ENCODE measurements at places on chromosomes 4 and X.

GRCh38 chr4:138392751-138393308 is 150.7 kb upstream of the SLC7A11 start:
- no peak for DNase-seq

DNA sequence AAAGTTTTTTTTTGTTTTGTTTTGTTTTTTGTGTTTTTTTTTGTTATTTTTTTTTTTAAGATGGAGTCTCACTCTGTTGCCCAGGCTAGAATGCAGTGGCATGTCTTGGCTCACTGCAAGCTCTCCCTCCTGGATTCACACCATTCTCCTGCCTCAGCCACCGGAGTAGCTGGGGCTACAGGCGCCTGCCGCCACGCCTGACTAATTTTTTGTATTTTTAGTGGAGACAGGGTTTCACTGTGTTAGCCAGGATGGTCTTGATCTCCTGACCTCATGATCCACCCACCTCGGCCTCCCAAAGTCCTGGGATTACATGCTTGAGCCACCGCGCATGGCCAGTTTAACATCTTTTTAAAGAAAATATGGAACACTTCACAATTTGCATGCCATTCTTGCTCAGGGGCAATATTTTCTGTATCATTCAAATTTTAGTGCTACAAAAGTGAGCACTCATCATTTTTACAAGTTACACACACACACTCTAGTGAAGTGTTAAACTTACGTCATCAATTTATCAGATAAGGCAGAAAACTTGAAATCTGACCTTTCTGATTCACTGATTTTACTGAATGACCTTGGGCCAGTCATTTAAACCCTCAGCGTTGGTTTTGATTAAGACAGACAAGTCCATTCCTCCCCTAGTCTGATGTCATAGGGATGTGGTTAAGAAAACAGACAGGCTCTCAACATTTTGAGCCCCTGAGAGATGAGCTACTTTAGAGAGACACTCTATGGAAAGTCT is 61.2 kb downstream of the TRIM2 start:
- DNase-seq = no peak

- DNase-seq = no peak
Measured at GRCh38 chrX:36348509-36348908, 429.0 kb downstream of the CFAP47 start.

DNA sequence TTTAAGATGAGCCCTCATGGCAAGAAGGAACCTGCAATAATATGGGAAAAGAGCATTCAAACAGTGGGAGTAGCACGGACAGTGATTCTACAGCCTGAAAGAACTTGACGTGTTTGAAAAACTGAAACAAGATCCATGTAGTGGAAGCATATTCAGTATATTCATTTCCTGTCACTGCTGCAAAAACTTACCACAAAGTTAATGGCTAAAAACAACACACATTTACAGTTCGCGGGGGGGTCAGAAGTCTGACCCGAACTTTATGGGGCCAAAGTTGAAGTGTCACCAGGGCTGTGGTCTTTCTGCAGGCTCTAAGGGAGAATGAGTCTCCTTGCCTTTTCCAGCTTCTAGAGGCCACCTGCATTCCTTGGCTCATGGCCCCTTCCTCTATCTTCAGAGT is 52.6 kb upstream of the ARX start:
- DNase-seq = no peak

GRCh38 chr4:104099141-104099540 is 379.4 kb upstream of the TACR3 start:
- no peak for DNase-seq

DNA sequence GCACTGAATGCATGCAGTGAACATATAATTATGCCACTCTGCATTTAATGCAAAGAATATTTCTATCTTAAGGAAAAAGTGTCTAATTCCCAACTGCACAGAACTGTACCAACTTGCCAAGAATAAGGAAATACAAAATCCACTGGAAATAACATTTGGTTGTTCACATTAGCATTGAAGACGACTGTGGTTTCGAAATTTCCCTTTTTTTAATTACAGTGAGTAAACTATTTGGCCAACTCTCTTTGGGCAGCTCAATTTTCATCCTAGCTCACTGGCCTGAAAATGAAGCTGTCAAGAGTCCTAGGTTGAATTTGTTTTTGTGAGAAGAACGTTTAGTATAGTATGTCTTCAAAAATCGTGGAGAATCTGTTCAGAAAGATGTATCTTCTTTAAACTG is 81.6 kb upstream of the MID1 start:
- no peak for DNase-seq

DNA sequence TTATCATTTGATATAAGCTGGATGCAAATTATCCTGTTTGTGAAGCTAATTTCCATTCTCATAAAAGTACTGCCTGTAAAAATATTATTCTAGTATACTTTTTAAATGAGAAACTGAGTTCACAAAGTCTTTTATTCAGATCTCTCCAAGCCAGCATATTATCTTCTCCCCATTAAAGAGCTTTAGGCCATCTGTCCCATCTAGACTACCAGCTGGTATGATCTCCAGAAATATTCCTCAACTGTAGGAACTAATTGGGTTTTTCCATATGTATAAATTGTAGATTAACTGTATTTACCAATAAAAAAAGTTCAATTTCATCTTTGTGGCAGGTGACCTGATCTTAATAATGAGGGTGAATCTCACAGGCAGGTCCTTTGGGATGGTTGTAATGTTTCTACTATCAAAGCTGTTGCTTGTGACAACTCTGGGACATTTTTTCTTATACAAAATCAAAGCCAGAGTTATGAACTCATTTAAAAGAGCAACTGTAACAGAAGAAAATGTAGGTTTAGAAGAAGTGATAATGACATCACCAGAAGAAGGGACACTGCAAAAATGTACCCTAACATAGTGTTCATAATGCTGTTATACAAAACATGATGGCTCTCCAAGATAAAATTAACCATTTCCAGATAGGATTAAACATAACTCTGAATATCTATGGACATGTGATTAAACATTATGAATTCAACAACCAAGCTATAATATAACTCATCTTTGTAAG is 132.8 kb downstream of the KCNIP4 start:
- no peak for DNase-seq

GRCh38 chr4:52105276-52105675 is 54.2 kb downstream of the SPATA18 start:
- DNase-seq = no peak

DNA sequence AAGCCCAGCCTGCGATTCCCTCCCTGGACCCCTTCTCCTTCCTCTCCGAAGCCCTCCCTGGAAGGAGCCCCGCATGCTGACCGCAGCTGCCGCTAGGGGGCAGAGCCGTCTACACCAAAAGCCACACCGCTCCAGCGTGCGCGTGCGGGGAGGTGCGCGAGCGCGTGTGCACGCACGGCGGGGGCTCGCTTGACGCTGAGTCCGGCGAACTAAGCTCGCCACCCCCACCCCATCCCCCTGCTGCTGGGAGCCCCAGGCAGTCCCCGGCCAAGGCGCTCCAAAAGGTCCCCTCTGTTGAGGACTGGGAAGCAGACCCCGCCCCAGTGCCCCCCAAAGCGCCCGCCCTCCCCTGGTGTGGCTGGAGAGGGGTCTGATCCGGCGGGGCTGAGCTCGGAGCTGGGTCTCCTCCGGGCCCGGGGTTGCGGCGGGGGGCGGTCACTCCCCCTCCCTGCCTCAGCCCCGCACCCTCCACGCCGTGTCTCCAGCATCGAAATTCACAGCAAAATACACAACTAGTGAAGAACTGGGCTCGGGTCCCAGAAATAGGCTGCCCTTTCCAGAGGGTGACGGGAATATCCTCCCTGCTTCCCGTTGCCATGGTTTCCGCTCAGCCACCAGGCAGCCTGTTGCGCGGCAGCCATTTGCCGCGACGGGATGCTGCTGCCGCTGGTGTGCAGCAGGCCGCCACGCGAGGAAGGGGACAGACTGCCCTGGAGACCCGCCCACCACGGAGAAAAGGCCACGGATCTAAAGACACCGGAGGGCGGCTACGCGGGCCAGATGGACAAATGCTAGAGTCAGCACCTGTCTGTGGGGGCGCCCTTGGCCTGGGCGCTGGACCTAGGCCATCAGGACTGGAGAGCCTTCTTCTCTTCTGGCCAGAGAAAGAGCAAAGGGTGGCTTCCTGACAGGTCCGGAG is 11.2 kb upstream of the CCNQ start:
- peak; percentile 24 for DNase-seq

- DNase-seq = no peak
Measured at GRCh38 chr4:61997831-61998230, 797.7 kb downstream of the ADGRL3 start.

DNA sequence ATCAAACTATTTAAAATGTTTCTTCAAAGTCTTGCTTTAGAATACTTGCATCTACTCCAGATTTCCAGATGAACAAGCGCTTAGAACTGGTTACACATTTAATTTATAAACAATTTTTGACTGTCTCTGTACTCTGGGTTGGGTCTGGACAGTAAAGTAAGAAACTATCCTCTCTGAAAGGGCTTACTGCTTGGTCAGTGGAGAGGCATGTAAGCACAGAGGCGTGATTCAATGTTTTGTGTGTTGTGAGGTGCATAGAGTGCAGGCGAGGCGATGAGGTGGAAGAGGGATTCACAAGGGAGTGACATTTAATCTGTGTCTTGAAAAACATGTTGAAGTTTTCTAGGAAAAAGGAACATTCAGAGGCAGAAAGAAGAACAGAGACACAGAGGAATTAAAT is 231.4 kb downstream of the VEGFC start:
- no peak for DNase-seq

DNA sequence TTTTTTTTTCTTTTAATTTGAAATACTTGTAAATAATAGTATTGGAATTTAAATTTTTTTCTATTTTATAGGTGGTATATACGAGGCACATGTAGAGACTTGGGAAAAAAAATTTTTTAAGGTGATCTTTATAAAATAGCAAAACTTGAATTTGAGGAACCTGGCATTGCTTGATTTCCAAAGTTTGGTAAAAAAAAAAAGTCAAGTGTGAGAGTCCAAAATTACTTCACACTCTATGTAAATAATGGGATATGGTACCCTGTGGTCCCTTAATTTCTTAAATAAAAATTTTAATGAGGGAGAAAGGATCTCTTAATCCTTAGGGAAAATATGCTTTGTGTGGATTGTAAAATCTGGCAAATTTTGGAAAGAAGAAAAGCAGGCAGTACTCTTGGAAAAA is 19.0 kb downstream of the SPRY1 start:
- DNase-seq = no peak
